ENCODE measurements at places on chromosomes 16 and 17. TPM values are rescaled to one million over a fixed set of nuclear protein-coding genes. Genes with fewer than 3 reads are reported as not detected.

GRB7 gene
- total RNA-seq: 27.9 TPM

CIBAR2 gene
- not detected for total RNA-seq

CSH1 gene
- not detected for total RNA-seq

DNA sequence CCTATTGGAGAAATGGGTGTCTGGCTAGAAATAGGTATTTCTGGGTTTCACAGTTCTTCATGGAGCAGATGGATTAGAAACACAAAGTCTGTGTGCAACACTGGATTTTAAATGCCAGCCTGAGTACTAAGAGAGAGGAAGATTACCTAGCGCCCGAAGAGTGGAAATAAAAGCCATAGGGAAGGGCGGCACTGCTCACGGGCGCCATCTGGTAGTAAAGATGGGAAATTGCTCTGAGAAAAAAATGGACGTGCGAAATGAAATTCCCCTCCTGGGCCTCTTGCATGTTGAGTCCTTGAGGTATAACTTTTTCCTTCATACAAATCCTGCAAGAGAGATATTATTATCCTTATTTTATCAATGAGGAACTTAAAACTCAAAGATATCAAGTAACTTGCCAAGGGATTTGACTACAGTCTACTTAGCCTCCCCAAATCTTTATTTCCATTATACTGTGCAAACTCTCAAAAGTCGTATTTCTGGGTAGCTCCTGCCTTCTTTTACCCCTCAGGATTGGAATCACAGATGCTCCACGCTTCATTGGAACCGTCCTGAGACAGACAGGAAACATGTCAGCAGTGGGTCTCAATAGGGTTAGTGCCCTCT is 72.8 kb downstream of the MMD start:
- no peaks in the 10 kb centered on the region for H3K27me3 ChIP-seq
- H3K27ac ChIP-seq: no peak overlapping the region
- no peaks in the 10 kb centered on the region for H3K36me3 ChIP-seq
- DNase-seq: no peak
- no peaks in the 10 kb centered on the region for H3K4me1 ChIP-seq
- H3K4me3 ChIP-seq: no peak overlapping the region

- no peak for DNase-seq
- no peaks in the 10 kb centered on the region for H3K4me1 ChIP-seq
- H3K27ac ChIP-seq: no peak overlapping the region
- no peaks in the 10 kb centered on the region for H3K36me3 ChIP-seq
Measured at GRCh38 chr17:9890124-9890523, 14.9 kb downstream of the RCVRN start.

Data from breast epithelium (tissue), 4 donors.